ENCODE measurements at places on chromosomes 1 and 21.

DNA sequence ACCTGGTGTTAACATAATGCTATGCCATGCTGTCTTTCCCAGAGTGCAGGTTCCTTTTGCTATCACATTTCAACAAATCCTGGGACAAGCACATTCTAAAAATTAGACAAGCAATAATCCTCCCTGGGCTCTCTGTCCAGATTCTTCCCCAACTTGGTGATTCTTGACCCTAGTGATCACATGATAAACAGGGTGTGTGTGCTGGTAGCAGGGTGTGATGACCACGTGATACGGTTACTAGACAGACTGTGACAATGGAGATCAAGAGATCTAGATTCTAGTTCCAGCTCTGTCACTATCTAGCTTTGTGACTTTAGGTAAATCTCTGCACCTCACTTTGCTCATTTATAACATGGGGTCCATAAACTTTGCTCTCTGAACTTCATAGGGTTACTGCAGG, 61.9 kb upstream of the HSD17B7 start:
- H3K4me3 ChIP-seq = no peak overlapping the region
- H3K27me3 ChIP-seq = no peaks in the 10 kb centered on the region
- no peaks in the 10 kb centered on the region for H3K36me3 ChIP-seq
- peaks cover 16% of the 10 kb centered on the region for H3K4me1 ChIP-seq
- no peak for DNase-seq

DNA sequence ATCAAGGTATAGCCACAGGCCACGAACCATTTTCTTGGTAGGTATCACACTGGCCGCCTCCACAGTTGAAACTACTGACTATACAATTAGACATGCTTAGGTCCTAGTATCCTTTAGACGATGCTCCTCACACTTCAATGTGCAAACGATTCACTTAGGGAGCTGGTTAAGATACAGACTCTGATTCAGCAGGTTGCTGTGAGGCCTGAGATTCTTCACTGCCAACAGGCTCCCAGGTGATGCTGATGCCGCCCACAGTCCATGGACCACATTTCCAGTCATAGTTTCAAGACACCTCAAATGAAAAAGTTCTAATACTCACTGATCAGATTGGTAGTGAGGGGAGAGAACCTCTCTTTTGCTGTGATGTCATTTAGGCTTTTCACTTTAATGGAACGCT, 6.8 kb downstream of the ATP5PO start:
- peaks cover 6% of the 10 kb centered on the region for H3K4me1 ChIP-seq
- H3K4me3 ChIP-seq = no peak overlapping the region
- H3K36me3 ChIP-seq = no peaks in the 10 kb centered on the region
- no peaks in the 10 kb centered on the region for H3K27me3 ChIP-seq
- no peak for DNase-seq

DNA sequence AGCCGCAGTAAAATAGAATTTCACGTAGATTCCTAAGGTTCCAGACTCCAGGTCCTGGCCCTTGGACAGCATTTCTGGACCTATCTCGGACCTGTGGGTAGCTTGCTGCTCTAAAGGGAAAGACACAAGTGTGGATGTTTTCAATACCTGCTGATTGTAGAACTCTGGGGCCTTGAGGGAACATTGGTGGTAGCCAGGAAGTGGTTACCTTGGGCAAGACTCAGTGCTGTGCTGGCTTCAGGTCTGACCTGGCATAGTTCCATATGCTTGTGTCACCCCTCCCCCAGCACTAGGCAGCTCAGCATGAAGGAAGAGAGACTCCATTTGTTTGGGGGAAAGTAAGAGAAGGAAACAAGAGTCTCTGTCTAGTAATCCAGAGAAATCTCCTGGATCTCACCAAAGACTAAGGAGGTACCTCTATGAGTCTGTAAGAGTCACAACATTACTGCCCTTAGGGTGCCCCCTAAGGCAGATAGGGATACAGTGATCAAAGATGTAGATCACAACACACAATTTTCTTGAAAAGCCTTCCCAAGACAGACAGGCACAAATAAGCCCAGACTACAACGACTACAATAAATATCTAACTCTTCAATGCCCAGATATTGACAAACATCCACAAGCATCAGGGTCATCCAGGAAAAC, 398.8 kb downstream of the TGFB2 start:
- no peak overlapping the region for H3K27ac ChIP-seq
- no peaks in the 10 kb centered on the region for H3K4me1 ChIP-seq
- no peak overlapping the region for H3K4me3 ChIP-seq
- no peaks in the 10 kb centered on the region for H3K27me3 ChIP-seq

- H3K36me3 ChIP-seq = no peaks in the 10 kb centered on the region
- no peaks in the 10 kb centered on the region for H3K27me3 ChIP-seq
- no peak for DNase-seq
- H3K4me3 ChIP-seq = no peak overlapping the region
- H3K27ac ChIP-seq = no peak overlapping the region
These were observed 158.1 kb downstream of the SLC45A1 start for GRCh38 chr1:8476006-8476405.

DNA sequence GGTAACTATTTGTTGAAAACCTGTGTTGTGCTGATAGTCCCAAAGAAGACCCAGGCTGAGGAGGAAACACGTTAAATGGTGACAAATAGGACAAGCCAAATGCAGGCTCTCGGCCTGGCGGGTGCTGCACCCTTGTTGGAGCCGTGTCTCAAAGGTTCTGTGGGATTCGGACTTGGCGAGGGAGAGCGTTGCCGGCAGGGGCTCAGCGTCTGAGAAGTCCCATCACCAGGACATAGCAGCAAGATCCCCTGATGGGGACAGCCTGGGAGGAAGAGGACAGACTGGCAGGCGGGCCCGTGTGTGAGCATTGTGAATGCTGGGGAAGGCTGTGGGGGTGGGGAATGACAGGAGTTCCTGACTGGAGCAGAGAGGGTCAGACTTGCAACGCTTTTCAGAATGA, 142.5 kb downstream of the PGBD5 start:
- no peak overlapping the region for H3K27ac ChIP-seq
- peak; percentile 35 for DNase-seq
- no peaks in the 10 kb centered on the region for H3K27me3 ChIP-seq
- no peak overlapping the region for H3K4me3 ChIP-seq
- H3K4me1 ChIP-seq = no peaks in the 10 kb centered on the region

DNA sequence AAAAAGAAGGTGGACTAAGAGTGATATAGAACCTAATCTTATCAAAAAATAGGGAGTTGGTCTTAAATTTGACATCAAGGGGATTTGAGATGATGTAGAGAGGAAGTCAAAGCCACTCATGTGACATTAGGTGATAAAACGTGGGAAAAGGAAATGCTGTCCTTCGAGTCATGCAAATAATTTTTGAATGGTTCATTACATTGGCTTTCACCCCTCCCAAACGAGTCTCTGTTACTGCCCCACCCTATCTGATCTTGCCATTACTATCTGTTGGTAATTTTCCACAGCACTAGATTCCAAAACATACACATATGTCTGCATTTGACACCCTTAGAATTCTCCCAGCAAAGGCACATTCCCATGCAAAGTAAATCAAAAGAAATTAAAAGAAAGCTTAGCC, 531.1 kb upstream of the ADAMTS5 start:
- no peak overlapping the region for H3K27ac ChIP-seq
- no peaks in the 10 kb centered on the region for H3K36me3 ChIP-seq
- H3K4me1 ChIP-seq = no peaks in the 10 kb centered on the region
- H3K27me3 ChIP-seq = no peaks in the 10 kb centered on the region
- DNase-seq = no peak
- H3K4me3 ChIP-seq = no peak overlapping the region

GRCh38 chr1:109248797-109249629, at the start of gene CELSR2:
Gene CELSR2 (plus strand): TSS chr1:109249539. CDS start chr1:109250080, 541 bp downstream.
- no peak within 1 kb of the TSS for H3K27ac ChIP-seq
- H3K4me1 ChIP-seq = no peaks in the 10 kb centered on the region
- DNase-seq = peak; percentile 62
- H3K36me3 ChIP-seq = no peaks in the 10 kb centered on the region

- H3K27ac ChIP-seq = no peak overlapping the region
- H3K4me3 ChIP-seq = no peak overlapping the region
- H3K36me3 ChIP-seq = no peaks in the 10 kb centered on the region
- H3K4me1 ChIP-seq = peaks cover 2% of the 10 kb centered on the region
- no peaks in the 10 kb centered on the region for H3K27me3 ChIP-seq
These were observed 6.1 kb downstream of the SRM start for GRCh38 chr1:11053758-11054137.

- H3K27me3 ChIP-seq = no peaks in the 10 kb centered on the region
- no peak overlapping the region for H3K4me3 ChIP-seq
- no peaks in the 10 kb centered on the region for H3K36me3 ChIP-seq
- peak; percentile 9 for DNase-seq
These were observed 8.1 kb downstream of the POFUT2 start for GRCh38 chr21:45279446-45280177.

GRCh38 chr1:171654942-171655745, 2.7 kb upstream of the MYOC start:
- no peaks in the 10 kb centered on the region for H3K4me1 ChIP-seq
- no peak overlapping the region for H3K4me3 ChIP-seq
- peak overlapping the region; percentile 15 for H3K27ac ChIP-seq
- no peaks in the 10 kb centered on the region for H3K36me3 ChIP-seq
- H3K27me3 ChIP-seq = no peaks in the 10 kb centered on the region
- peak; percentile 69 for DNase-seq

GRCh38 chr1:105684714-105685113, 1371.8 kb upstream of the PRMT6 start:
- H3K4me1 ChIP-seq = no peaks in the 10 kb centered on the region
- H3K36me3 ChIP-seq = no peaks in the 10 kb centered on the region
- DNase-seq = no peak

DNA sequence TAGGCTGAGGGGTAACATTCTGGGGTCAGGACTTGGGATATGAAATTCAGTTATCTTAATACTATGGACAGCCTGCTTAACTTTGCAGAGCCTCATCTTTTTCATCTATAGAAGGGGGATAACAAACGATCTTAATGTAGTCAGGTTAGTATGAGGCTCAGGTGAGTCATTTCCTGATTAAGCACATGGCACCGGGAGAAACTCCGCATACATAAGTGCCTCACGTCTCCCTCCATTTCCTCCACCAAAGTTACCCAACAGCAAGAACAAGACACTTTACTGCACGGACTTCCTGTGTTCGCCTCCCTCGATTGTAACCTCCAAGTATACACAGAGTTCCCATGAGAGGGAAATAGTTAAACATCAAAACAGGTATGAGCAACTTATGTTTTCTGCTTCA, 112.7 kb upstream of the COA6 start:
- no peak for DNase-seq
- no peak overlapping the region for H3K27ac ChIP-seq
- no peaks in the 10 kb centered on the region for H3K4me1 ChIP-seq
- no peaks in the 10 kb centered on the region for H3K36me3 ChIP-seq
- no peaks in the 10 kb centered on the region for H3K27me3 ChIP-seq
- no peak overlapping the region for H3K4me3 ChIP-seq

DNA sequence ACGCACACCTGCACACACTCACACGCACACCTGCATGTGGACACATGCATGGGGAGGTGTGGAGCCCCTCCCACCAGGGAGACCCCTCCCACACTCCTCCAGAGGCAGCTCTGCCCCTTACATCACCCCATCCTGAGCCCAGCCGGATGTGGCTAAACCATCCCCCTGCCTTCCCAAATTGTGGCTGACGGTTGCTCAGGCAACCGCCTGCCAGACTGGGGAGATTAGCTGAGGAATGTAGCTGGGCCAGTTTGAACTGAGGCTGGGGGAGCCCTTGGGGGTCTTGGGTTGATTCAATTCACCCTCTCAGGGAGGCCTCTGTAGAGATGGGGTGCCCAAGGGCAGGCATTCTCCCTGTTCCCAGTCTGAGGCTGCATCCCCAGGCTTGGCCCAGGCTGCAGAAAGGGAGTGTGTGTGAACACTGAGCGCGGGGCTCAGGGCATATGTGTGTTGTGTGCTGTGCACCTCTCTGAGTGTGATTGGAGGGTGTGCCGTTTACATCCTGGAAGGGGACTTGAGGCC, 12.9 kb downstream of the PTPRU start:
- no peak overlapping the region for H3K27ac ChIP-seq
- H3K4me1 ChIP-seq = no peaks in the 10 kb centered on the region
- H3K4me3 ChIP-seq = no peak overlapping the region
- H3K36me3 ChIP-seq = no peaks in the 10 kb centered on the region
- no peaks in the 10 kb centered on the region for H3K27me3 ChIP-seq

DNA sequence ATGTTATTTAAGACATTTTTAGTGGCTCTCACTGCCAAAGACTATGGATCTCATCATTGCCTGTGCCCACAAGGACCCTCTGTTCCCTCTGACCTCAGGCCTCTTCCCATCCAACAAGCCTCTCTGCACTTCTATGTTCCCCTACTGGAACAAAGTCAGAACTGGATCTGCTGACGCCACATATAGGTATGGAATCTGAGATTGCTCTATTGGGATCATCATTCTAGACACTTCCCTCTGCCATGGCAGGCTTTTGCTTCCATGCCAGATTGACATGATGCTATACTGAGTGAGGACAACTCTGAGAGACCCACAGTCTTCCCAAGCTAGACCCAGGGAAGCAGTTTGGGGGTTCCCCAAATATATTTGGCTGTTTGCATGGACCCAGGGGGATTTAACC, 76.0 kb upstream of the ZNF648 start:
- no peaks in the 10 kb centered on the region for H3K27me3 ChIP-seq
- H3K27ac ChIP-seq = peak overlapping the region; percentile 2
- DNase-seq = no peak
- no peak overlapping the region for H3K4me3 ChIP-seq
- peaks cover 6% of the 10 kb centered on the region for H3K4me1 ChIP-seq
- H3K36me3 ChIP-seq = no peaks in the 10 kb centered on the region

GRCh38 chr1:172180501-172181285, 239.8 kb upstream of the C1orf105 start:
- no peak overlapping the region for H3K4me3 ChIP-seq
- peak; percentile 37 for DNase-seq
- H3K36me3 ChIP-seq = no peaks in the 10 kb centered on the region
- peak overlapping the region; percentile 65 for H3K27ac ChIP-seq
- H3K27me3 ChIP-seq = no peaks in the 10 kb centered on the region

DNA sequence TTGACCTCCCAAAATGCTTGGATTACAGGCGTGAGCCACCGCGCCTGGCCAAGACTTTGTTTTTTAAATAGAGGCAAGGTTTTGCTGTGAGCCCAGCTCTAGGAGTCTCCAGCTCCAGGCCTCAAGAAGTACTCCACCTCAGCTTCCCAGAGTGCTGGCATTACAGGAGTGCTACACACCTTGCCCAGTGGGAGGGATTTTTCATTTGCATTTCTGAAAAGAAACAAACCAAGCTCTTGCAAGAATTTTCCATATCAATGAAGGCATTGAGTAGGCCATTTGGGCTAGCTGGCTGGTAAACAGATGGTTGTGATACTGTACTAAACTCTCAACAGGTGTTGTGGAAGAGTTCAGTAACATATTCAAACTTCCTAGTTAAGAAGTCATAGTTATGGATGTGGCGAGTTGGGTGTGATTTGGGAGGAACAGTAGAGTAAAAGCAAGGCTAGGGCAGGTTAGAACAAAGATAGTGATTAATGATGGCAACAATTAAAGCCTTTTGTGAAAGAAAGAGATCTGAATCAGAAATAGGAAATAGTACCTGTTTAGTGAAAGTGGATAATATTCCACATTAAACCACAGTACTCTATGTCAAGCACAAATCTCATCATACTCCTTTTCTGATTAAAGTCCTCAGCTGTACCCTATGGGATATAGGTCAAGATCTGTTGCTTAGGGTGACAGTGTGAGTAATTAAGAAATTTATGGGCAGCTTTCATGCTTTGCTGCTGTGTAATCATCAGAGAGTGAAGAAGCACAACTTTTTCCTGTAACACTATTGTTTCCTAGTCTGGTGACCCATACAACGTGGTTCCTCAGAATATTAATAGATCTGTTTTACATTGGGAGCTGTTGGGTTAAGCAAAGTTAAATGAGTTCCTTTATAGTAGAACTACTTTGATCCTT, 10.7 kb downstream of the AKIRIN1 start:
- no peak overlapping the region for H3K4me3 ChIP-seq
- DNase-seq = no peak
- no peak overlapping the region for H3K27ac ChIP-seq
- peaks cover 30% of the 10 kb centered on the region for H3K4me1 ChIP-seq
